ENCODE measurements at places on chromosomes 3 and 15.

DNA sequence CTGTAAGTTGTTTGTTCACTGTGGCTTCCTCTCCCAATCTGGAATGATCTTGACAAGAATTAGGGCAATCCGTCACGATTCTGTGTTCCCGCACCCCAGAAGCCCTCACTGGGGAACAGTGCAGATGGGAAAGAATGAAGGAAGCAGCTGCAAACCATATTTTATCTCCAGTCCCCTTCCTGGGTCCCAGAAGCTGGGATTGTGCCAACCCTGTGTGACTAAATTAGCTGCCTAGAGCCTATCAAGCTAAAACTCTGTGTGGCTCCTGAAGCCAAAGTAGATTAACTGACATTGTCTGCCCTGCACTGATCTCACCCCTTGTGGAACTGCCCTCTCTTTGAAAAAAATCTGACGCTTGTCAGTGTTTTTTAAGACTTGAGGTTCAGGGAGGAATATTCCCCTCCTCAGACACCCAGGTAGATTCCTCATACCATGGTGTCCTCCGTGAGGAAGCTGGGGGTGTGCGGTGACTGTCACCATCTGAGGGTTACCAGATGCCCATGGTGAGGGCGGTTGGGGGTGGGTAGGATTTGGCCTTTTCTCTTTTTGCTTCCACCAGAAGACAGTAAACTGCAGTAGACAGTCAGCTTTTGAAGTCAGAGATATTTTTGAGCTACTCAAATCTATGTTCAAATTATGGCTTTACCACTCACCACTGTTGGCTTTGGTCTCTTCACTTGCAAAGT is 358.3 kb upstream of the TPM1 start:
- H3K4me1 ChIP-seq, result no peaks in the 10 kb centered on the region
- no peaks in the 10 kb centered on the region for H3K27me3 ChIP-seq
- no peak overlapping the region for H3K27ac ChIP-seq
- H3K4me3 ChIP-seq, result no peak overlapping the region
- peaks cover 8% of the 10 kb centered on the region for H3K36me3 ChIP-seq

GRCh38 chr15:89291934-89292438 is 42.6 kb downstream of the POLG start:
- H3K4me3 ChIP-seq, result no peak overlapping the region
- H3K4me1 ChIP-seq, result no peaks in the 10 kb centered on the region
- no peak for DNase-seq
- no peaks in the 10 kb centered on the region for H3K36me3 ChIP-seq

GRCh38 chr3:120302361-120302760 is 17.3 kb upstream of the GPR156 start:
- H3K4me3 ChIP-seq, result no peak overlapping the region
- no peaks in the 10 kb centered on the region for H3K27me3 ChIP-seq
- no peaks in the 10 kb centered on the region for H3K36me3 ChIP-seq

GRCh38 chr15:66142285-66142684 is 111.3 kb downstream of the MEGF11 start:
- DNase-seq, result no peak
- H3K36me3 ChIP-seq, result no peaks in the 10 kb centered on the region
- no peaks in the 10 kb centered on the region for H3K27me3 ChIP-seq
- H3K27ac ChIP-seq, result no peak overlapping the region
- peaks cover 15% of the 10 kb centered on the region for H3K4me1 ChIP-seq

DNA sequence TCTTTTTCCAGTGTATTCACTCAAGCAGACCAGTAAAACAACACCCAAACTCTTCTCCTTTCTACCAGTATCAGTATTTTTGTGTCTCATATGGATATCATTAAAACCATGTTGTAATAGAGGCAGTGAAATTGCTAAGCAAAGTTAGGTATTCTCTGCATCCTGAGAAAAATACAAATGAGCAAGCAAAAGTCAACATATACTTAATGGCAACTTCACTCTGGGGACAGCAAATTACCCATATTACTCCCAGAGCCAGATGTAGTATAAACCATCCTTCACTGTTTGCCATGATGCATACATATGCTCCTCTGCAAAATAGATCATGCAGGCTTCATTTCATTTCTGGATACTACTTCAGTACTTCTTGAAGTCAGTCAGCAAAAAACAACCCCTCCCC is 22.1 kb downstream of the UBA5 start:
- no peak for DNase-seq

- no peaks in the 10 kb centered on the region for H3K27me3 ChIP-seq
- DNase-seq, result peak; percentile 69
- no peaks in the 10 kb centered on the region for H3K36me3 ChIP-seq
- H3K4me3 ChIP-seq, result no peak overlapping the region
- peaks cover 7% of the 10 kb centered on the region for H3K4me1 ChIP-seq
Measured at GRCh38 chr3:117036259-117036799, 326.8 kb downstream of the TUSC7 start.

- H3K27ac ChIP-seq, result no peak overlapping the region
- H3K36me3 ChIP-seq, result no peaks in the 10 kb centered on the region
- no peaks in the 10 kb centered on the region for H3K27me3 ChIP-seq
- H3K4me3 ChIP-seq, result no peak overlapping the region
- H3K4me1 ChIP-seq, result no peaks in the 10 kb centered on the region
Measured at GRCh38 chr3:122789585-122790273, 3.9 kb downstream of the HSPBAP1 start.

DNA sequence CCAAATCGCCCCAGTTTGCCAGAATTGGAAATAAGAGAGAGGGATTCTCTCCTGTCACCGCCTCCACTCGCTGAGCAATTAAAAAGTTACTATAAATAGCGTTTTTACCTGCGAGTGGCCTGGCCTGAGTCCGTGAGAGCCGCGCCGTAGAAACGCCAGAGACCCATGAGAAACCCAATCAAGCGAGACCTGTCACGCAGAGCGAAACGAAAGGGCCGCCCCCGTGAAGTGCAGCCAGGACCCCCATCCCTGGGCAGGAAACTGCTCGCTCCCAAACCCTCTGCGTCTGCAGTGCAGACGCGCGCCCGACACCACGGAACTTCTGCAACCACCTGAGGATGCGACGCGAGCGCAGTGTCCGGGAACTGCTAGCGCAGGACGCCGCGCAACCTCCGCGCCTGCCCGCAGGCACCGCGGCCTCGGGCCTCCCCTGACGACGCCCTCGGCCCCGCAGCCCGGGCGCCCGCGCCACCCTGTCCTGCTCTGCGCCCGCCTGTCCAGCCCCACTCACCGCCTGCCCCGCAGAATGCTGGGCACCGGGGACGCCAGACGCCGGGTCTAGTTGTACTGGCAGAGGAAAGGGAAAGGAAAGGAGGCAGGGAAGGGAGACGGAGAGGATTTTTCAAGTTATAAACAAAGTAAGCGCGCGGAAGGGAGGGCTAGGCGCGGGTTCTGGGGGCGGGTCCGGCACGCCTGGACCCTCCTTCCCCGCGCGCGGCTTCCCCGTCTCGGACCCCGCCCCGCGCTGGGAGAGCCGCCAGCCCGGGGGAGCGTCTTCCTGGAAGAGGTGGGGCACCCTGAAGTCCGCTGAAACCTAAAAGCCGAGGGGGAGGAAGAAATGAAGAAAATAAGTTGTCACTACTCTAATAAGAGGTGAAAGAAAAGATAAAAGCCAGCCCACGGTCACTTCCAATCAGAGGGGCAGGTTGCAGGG is at the start of gene PLSCR4:
Gene PLSCR4 (minus strand): TSS at position 657 of the 934 bp plus-strand sequence. CDS start 29,034 bp downstream, outside the sequence.
- peak; percentile 79 for DNase-seq
- H3K4me1 ChIP-seq, result peaks cover 21% of the 10 kb centered on the region
- peak within 1 kb of the TSS; percentile 84 for H3K4me3 ChIP-seq
- H3K27me3 ChIP-seq, result no peaks in the 10 kb centered on the region
- no peaks in the 10 kb centered on the region for H3K36me3 ChIP-seq

- H3K27me3 ChIP-seq, result no peaks in the 10 kb centered on the region
- no peak for DNase-seq
- no peaks in the 10 kb centered on the region for H3K36me3 ChIP-seq
Measured at GRCh38 chr15:57743424-57743823, 36.9 kb downstream of the POLR2M start.

All from right atrium auricular region (tissue), 2 donors.